ENCODE measurements at places on chromosomes 6 and 20. TPM values are rescaled to one million over a fixed set of nuclear protein-coding genes. Genes with fewer than 3 reads are reported as not detected.

Gene COL20A1
- not detected for polyA plus RNA-seq

Gene GRIK2
- polyA plus RNA-seq = 0.15 TPM

Gene ADGB
- not detected for polyA plus RNA-seq

Gene TRIM15
- polyA plus RNA-seq = 0.02 TPM

Gene PTK7
- 124 TPM for polyA plus RNA-seq

Gene PACSIN1
- 0.02 TPM for polyA plus RNA-seq

Gene MAS1
- polyA plus RNA-seq = not detected

Gene CYP39A1
- polyA plus RNA-seq = 0.65 TPM

Gene PAX1
- not detected for polyA plus RNA-seq

Gene PEDS1
- 66.2 TPM for polyA plus RNA-seq

Gene LAMA2
- 1.2 TPM for polyA plus RNA-seq

Gene CRISP2
- not detected for polyA plus RNA-seq

Gene TGM3
- not detected for polyA plus RNA-seq

Gene GRM1
- polyA plus RNA-seq = not detected

- DNase-seq = peak; percentile 74
Measured at GRCh38 chr20:2986466-2986865, 57.0 kb upstream of the GNRH2 start.

DNA sequence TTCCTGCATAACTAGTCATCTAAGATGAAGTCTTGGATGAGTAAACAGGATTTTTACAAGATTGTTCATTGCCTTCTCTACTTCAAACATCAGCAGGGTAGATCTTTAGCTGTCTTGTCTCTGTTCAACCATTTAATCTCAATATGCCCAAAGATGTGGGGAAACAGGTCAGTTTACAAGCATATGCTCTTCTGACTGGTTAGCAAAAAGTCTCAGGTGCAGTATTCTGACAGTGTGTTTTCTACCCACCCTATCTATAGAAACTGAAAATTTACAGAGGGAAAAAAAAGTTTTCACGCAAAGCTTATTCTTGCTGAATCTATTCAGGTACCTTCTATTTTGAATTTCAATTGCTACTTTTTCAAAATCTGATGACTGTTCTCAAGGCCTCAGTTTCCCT, 29.0 kb downstream of the MAP3K5 start:
- no peak for DNase-seq

GRCh38 chr6:106184629-106185028, 98.5 kb downstream of the PRDM1 start:
- no peak for DNase-seq

DNA sequence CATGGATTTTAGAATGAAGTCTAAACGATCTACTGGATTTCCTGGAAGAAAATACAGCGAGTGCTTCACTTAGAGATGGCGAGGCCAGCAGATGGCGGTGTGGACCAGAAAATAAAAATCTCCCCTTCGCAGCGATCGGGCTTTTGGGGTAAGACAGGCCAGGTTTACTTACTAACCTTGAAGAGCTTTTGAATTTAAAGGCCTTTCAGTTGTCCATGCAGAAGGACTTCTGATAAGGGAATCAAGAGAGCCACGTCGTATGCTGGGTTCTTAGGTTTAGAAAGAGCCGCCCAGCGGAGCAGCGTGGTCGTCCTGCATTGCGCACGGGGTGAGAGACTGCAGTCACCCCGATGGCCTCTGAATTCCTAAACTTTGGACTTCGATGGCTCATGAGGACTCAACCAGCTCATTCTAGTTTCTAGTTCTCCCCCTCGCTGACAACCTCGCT, 125.2 kb upstream of the RALGAPA2 start:
- DNase-seq = no peak

GRCh38 chr20:19864130-19864529, 106.1 kb downstream of the RIN2 start:
- DNase-seq = no peak

DNA sequence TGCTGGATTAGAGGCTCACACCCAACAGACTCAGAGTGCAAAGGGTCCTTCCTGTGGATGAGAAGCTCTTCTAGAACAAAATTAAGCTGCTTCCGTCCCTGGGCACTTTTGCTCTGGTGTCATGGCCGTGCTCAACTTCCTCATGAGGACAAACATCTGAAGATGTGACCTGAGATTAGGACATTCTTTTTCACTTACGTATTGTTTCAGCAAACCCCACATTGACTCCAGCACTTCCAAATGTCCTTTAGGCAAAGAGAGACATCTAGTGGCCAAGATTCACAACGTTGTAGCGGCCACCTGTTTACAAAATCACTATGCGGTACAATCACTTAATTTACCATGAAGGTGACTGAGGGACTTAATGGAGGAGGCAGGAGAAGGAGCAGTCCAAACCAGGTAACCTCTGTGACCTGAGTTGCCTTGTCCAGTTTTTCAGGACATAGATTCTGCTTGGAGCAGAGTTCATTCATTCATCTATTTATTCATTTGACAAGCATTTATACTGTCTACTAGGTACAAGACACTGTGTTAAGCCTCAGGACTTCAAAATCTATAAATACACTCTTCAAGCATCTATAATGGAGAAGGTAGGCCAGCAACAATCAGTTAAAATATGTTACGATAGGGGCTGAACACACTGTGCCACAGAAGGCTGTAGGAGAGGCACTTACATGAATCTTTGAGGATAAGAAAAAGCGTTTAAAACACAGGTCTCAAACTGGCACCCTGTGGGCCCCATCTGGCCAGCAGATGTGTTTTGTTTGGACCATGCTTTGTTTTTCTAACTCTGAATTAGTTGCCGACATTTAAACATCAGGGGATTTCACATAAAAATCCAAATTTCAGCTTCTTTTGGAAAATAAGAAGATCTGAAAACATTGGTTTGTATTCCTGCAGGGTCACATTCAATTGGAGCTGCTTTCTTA, 5.6 kb upstream of the ADGRF1 start:
- DNase-seq = peak; percentile 75

- DNase-seq = peak; percentile 31
Measured at GRCh38 chr6:130322673-130323268, 43.0 kb upstream of the TMEM200A start.

GRCh38 chr6:83633149-83633548, 75.8 kb downstream of the SNAP91 start:
- no peak for DNase-seq

DNA sequence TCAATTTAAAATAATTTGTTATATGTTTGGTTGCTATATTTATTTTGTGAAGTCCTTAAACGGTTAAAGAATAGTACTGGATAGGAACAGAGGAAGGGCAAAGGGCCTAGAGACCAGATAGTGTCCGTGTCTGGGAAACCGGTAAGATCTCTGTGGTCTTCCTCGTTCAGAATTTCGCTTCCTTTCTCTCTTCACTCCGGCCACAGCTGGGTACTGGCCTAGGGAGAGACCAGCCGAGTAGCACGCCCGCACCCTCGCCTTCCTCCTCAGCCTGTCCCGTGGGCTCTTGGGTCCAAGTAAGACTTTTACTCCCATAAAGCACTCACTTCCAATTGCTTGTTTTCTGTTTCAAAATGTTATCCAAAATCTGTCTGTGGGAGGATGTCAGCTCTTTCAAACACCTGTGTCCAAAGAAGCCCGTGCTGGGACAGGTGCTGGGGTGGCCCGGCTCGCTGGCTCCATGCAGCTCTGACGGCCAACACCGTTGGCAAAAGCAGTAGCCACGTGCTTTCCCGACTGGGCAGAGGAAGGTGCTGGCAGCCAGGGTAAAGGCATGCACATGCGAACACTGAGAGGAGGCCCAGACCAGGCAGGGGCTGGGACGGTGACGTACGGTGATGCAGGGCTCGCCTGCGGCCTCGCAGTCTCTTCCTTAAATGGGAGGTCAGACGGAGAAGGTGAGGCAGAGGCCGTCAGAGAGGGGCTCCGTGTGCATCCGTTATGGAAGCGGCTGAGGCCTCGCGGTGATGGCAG, 112.2 kb downstream of the IRF4 start:
- DNase-seq = no peak

- no peak for DNase-seq
Measured at GRCh38 chr6:120116343-120116742, 766.8 kb upstream of the MAN1A1 start.

DNA sequence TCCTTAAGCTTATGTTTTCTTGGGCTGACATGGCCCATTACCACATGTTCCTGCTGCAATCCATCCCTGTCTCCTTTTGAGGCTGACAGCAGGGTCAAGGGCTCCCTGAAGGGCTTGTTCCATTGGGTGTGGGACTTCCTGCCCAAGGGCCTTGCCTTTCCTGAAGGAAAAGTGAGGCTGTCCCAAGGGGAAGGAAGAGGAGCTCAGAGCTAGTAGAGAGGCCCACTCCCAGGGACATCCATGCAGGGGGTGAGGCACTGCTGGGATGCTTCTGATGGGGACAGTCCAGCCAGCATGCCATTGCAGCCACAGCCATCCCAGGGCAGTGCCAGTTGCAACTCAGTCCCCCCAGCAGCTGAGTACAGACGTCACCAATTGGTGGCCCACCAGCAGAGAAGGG, 138.4 kb upstream of the FOXA2 start:
- no peak for DNase-seq

DNA sequence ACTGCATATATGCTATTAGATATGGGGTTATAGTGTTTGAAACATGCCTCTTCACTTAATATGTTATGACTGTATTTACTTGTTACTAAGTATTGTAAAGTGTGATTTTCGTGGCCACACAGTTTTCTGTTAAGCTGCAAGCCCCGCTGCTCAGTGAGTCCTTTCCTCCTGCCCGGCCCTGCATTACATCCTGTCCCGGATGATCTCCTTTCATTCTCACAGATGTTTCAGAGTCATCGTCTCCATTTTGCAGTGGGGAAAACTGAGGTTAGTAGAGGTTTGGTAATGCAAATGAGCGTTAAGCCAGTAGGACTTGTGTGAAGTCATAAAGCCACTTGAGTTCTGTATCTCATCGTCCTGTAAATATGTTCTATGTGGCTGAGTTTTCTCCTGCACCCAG, 155.5 kb downstream of the CFAP61 start:
- DNase-seq = no peak

Measured in mammary epithelial cell (primary cell).